ENCODE measurements at places on chromosomes 12 and 14.

GRCh38 chr12:46214668-46215436 is 54.0 kb downstream of the SLC38A1 start:
- H3K27ac ChIP-seq: peak overlapping the region; percentile 99
- H3K4me3 ChIP-seq: peak overlapping the region; percentile 77
- H3K4me1 ChIP-seq: peaks cover 87% of the 10 kb centered on the region
- DNase-seq: peak; percentile 81
- no peaks in the 10 kb centered on the region for H3K27me3 ChIP-seq

GRCh38 chr12:28350502-28350901 is 160.2 kb downstream of the CCDC91 start:
- no peak overlapping the region for H3K27ac ChIP-seq
- H3K4me3 ChIP-seq: no peak overlapping the region
- H3K36me3 ChIP-seq: peaks cover 12% of the 10 kb centered on the region
- peaks cover 13% of the 10 kb centered on the region for H3K4me1 ChIP-seq

DNA sequence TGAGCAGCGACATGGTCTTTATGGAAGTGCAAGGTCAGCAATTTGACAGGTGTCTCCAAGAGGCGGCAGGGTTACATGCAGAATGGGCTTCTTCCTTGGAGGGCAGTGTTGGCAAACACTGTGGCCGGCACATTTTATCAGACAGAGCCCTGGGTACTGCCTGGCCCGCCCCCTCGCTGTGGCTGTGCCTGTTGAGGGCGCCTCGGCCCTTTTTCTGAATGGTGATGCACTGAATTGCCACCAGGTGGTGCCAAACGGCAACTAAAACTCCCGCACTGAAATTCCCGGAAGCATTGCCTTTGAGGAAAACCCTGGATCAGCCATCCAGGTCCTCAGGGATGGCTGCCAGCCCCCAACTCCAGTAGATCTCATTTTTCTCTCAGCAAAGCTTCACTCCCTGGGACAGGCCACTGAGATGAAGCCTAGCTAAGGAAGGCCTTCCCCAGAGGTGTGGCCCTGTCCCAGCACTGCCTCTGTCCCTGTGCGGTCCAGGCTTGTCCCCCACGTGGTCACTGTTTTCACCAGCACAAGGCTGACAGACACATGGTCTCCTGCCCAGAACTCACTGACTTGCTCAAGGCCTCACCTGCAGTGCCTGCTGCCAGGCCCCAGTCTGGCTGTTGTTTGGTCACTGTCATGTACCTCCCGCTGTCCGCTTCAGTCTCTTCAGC is 73.6 kb downstream of the TESC start:
- peaks cover 3% of the 10 kb centered on the region for H3K36me3 ChIP-seq
- H3K27ac ChIP-seq: peak overlapping the region; percentile 61
- no peaks in the 10 kb centered on the region for H3K27me3 ChIP-seq
- H3K4me1 ChIP-seq: peaks cover 3% of the 10 kb centered on the region
- no peak overlapping the region for H3K4me3 ChIP-seq
- DNase-seq: peak; percentile 22

DNA sequence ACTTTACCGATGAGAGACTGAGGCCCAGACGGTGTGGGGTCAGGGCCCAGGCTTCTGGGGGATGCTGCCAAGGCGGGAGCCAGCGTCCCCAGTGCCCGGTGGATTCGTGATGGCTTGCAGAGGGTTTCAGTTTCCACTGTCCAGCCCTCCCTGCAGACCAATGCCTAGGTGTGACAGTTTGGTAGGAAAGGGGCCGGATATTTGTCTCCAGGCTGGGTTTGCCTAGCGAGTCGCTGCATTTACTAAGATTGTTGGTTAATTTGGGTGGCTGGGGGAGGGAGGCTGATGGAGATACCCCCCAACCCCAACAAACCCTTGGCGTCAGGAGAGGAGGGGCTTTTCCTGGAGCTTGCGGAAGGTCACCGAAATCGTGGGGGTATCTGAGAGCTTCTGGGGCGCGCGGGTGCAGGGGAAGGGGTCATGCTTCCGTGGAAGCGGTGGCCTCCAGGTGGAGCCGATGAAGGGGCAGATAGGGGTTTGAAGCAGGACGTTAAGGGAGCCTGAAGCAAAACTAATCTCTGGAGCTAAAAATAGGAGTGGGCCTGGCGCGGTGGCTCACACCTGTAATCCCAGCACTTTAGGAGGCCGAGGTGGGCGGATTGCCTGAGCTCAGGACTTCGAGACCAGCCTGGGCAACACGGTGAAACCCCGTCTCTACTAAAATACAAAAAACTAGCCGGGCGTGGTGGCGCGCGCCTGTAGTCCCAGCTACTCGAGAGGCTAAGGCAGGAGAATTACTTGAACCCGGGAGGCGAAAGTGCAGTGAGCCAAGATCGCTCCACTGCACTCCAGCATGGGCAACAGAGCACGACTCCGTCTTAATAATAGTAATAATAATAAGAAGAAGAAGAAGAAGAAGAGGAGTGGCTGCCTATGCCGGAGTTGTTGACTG is 1.1 kb upstream of the CDC42BPB start:
- peak overlapping the region; percentile 26 for H3K4me3 ChIP-seq
- DNase-seq: no peak
- no peaks in the 10 kb centered on the region for H3K4me1 ChIP-seq
- peaks cover 54% of the 10 kb centered on the region for H3K27me3 ChIP-seq
- no peak overlapping the region for H3K27ac ChIP-seq

DNA sequence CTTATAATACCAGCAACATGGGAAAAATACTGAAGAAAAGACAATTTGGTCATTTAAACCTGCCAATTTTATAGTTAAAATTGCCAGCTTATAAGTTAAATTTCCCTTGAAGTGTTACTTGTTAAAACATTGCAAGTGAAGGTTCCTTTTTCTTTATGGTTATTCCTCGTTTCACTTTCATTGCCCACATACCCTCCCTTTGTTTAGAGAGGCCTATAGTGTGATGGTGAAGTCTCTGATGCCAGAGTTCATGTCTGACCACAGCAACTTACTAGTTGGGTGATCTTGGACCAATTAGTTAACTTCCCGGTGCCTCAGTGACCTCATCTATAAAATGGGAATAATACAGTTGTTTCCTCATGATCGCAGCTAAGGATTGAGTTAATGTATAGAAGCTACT is 173.5 kb downstream of the ANO6 start:
- H3K4me1 ChIP-seq: no peaks in the 10 kb centered on the region
- no peaks in the 10 kb centered on the region for H3K27me3 ChIP-seq

DNA sequence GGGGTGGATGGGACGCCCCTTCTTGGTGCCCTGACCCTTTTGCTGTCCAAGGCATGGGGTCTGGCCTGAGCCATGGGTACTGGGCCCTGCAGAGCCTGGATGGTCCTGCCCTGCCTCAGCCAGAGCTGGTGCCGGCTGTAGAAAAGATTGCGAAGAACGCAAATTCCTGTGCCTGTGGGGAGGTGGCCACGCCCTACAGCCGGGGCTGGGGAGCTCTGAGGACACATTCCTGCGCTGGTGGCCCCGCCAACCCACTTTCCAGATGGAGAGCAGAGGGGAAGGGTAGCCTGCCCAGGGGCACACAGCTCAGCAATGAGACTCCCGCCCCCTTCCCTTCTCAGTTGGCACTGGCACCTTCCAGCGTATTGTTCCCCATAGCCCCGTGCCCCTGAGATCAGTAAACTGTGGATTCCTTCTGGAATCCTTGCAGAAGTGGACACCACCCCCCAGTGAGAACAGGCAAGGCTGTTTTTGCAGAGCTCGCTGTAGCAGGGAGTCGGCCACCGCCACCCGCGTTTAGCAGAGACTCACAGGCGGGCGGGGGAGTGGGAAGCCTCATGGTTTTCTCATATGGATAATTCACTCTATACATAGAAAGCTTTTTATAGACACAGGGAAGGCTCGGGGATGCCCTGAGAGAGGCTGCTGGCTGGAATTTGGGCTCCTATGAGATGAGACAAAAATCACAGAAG is 8.6 kb downstream of the INF2 start:
- H3K27me3 ChIP-seq: no peaks in the 10 kb centered on the region
- H3K4me3 ChIP-seq: no peak overlapping the region
- H3K36me3 ChIP-seq: peaks cover 9% of the 10 kb centered on the region
- H3K4me1 ChIP-seq: peaks cover 13% of the 10 kb centered on the region

- no peaks in the 10 kb centered on the region for H3K27me3 ChIP-seq
- peaks cover 2% of the 10 kb centered on the region for H3K4me1 ChIP-seq
- peaks cover 40% of the 10 kb centered on the region for H3K36me3 ChIP-seq
- no peak overlapping the region for H3K27ac ChIP-seq
- DNase-seq: no peak
Measured at GRCh38 chr14:72947366-72948160, 21.3 kb downstream of the DCAF4 start.

GRCh38 chr12:42143452-42144157 is 1.1 kb downstream of the GXYLT1 start:
- no peak for DNase-seq
- peaks cover 3% of the 10 kb centered on the region for H3K36me3 ChIP-seq
- peaks cover 7% of the 10 kb centered on the region for H3K27me3 ChIP-seq

GRCh38 chr14:95463171-95463901 is 53.1 kb downstream of the SYNE3 start:
- DNase-seq: peak; percentile 14
- H3K36me3 ChIP-seq: peaks cover 46% of the 10 kb centered on the region
- H3K4me1 ChIP-seq: peaks cover 28% of the 10 kb centered on the region

GRCh38 chr12:30000401-30000800 is 216.7 kb upstream of the TMTC1 start:
- H3K27me3 ChIP-seq: no peaks in the 10 kb centered on the region
- no peaks in the 10 kb centered on the region for H3K36me3 ChIP-seq
- no peaks in the 10 kb centered on the region for H3K4me1 ChIP-seq
- H3K27ac ChIP-seq: no peak overlapping the region
- H3K4me3 ChIP-seq: no peak overlapping the region
- no peak for DNase-seq

GRCh38 chr14:28876572-28876945 is 110.0 kb downstream of the FOXG1 start:
- no peak for DNase-seq
- no peak overlapping the region for H3K27ac ChIP-seq
- H3K27me3 ChIP-seq: no peaks in the 10 kb centered on the region
- H3K4me3 ChIP-seq: no peak overlapping the region
- H3K4me1 ChIP-seq: no peaks in the 10 kb centered on the region

DNA sequence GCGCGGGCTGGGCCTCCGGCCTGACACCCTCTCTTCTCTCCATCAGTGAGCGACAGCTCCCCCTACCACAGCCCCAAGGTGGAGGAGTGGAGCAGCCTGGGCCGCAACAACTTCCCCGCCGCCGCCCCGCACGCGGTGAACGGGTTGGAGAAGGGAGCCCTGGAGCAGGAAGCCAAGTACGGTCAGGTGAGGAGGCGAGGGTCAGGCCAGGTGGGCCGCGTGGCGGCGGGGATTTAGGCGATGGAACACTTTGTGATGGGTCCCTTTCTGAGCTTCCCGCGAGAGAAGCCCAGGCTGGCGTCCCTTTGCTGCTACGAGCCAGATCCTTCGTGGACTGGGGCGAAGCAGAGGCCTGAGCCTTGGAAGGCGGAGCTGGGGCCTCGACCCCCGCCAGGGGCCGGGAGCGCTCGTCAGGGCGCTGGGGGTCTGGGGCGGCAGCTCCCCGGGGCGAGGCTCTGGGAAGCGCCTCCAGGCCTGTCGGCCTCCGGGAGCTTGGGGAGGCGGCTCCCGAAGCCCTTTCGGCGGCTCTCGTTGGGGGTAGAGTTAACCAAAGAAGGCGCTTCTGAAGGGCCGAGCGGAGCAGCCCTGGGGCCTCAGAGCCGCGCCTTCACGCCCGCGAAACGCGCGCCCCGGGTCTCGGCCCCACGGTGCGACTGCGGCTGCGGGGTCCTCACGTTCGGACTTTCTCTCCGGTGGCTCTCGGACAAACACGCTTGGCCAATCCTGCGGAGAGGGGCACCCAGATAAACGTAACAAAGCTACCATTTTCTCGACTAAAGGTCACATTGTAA is 5.0 kb downstream of the PAX9 start:
- H3K4me3 ChIP-seq: no peak overlapping the region
- H3K36me3 ChIP-seq: peaks cover 3% of the 10 kb centered on the region
- peaks cover 62% of the 10 kb centered on the region for H3K27me3 ChIP-seq
- DNase-seq: no peak
- H3K4me1 ChIP-seq: peaks cover 11% of the 10 kb centered on the region

DNA sequence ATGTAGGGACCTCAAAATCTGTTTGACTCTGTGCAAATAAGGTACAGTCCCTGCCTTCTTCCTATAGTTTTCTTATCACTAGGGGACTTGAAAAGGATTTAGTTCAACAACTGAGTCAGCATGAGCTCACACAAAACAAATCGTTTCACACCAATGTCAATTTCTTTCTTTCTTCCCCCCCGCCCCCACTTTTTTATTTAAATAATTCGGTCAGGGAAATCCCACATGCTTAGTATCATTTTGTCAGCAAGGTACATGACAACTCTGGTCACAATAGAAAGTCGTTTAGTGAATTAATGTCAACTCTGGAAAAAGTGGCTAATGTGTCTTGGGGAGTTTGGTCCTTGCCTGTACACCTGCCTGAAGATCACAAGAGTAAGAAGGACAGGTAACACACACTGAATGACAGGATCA is 232.2 kb upstream of the PLEKHG7 start:
- DNase-seq: no peak
- no peaks in the 10 kb centered on the region for H3K27me3 ChIP-seq
- H3K4me3 ChIP-seq: no peak overlapping the region

GRCh38 chr14:31746326-31746725 is 185.1 kb downstream of the NUBPL start:
- H3K27me3 ChIP-seq: no peaks in the 10 kb centered on the region
- no peaks in the 10 kb centered on the region for H3K4me1 ChIP-seq
- H3K36me3 ChIP-seq: peaks cover 4% of the 10 kb centered on the region
- DNase-seq: no peak
- H3K4me3 ChIP-seq: no peak overlapping the region
- no peak overlapping the region for H3K27ac ChIP-seq

GRCh38 chr14:29982171-29982570 is 54.5 kb upstream of the PRKD1 start:
- no peaks in the 10 kb centered on the region for H3K4me1 ChIP-seq
- no peak for DNase-seq
- no peak overlapping the region for H3K4me3 ChIP-seq
- H3K36me3 ChIP-seq: no peaks in the 10 kb centered on the region
- no peaks in the 10 kb centered on the region for H3K27me3 ChIP-seq

DNA sequence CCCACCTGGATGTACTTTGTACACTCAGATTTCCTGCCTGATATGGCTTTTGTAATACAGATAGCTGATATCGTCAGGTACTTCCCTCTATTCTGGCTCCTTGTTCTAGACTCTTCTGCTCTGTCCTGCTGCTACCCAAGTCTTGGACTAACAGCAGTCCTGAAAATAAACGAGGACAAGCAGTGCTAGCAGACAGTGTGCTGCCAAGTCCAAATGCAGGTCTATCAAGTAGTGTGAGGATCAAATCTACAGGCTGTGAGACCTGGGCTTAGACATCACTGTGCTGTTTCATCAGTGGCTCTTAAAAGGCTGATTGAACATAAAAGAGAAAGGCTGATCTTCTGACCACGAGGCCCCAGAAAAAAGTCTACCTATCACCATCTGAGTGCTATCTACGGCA is 418.1 kb downstream of the APAF1 start:
- H3K27ac ChIP-seq: no peak overlapping the region
- H3K36me3 ChIP-seq: no peaks in the 10 kb centered on the region
- no peaks in the 10 kb centered on the region for H3K4me1 ChIP-seq
- no peak overlapping the region for H3K4me3 ChIP-seq
- no peaks in the 10 kb centered on the region for H3K27me3 ChIP-seq

DNA sequence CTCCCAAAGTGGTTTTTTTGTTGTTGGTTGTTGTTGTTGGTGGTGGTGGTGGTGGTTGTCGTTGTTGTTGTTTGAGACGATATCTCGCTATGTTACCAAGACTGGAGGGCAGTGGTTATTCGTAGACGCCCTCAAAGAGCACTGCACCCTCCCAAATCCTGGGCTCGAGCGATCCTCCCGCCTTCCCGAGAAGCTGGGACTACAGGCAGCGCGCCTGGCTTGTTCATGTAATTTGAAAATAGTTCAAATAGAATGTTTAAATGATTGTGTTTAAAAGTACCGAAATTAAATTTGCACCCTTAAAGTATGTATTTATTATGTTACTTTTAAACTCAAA is 439 bp upstream of the ANAPC5 start:
- DNase-seq: no peak
- peaks cover 18% of the 10 kb centered on the region for H3K4me1 ChIP-seq
- H3K27ac ChIP-seq: peak overlapping the region; percentile 97
